NCI-H1930 (cell line): ENCODE measurements at places on chromosomes 13 and 19.

DNA sequence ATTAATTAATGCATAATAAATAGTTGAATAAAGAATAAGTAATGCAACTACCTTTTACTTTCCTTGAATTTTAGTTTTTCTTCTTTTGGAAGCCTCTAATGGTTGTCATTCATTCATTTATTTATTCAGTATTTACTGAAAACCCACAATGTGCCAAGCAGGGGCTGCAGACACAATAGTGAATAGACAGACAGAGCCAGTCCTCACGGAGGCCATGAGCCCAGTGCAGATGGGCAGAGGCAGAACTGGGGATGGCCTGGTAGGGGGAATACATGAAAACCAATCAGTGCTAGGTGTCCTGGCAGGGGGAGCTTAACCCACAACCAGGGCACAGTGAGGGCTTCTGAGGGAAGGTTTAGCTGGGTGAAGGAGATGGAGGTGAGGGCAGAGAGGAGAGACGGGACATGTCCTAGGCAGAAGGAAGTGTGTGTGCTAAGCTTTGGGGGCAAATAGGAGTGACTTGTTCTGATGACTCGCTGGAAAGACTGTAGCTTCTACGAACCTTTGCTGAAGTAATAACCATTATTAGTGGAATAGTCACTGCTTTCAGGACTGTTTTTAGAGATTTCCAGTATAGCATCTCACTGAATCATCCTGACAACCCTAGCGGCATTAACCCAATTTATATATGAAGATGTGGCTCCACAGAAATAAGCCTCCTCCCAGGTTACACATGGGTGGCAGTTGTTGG lies 55.9 kb downstream of the ERCC5 start:
- DNase-seq, result no peak

DNA sequence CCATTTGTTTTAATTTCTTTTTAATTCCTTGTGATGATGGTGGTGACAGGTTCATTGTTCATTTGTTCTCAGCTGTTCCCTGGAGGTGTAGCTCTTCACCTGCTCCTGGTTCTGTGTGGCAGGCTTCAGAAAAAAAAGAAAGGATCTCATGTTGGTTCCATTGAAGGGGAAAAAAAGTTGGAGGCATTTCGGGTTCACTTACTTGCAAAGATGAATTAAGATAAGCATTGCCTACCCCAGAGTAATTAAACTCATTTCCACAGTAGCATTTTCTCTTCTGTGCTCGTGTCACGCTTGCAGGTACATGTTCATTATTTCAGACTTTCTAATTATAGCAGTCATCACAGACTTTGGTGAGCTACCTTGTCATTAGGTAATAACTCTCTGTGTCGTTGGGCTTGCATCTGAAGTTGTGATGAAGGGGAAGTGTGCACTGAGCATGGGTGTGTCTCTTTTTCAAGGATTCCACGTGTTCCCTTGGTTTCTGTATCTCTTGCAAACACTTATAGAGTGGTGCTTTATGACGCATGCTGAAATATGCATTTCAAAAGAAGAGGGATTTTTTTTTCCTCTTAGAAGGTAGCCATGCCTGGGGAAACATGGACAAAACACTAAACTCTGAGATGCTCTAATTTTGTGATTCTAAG lies 69.1 kb downstream of the MTUS2 start:
- no peak for DNase-seq

DNA sequence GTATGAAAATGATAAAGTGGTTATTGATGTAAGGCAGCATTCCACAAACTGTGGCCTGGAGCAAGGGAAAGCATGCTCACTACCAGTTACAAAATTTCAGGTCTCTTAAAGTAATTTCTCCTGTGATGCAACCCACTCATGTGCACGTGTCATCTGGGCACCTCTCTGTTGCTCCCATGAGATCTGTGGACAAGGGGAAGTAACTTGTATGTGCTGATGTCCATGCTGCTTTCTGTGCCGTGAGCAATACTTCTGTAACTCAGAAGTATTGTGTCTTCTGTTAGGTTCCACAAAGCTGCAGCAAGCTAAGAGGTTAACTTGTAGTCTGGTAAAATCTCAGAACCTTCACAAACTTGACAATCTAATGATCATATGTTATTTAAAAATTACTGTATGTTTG lies 930.0 kb upstream of the SLITRK6 start:
- DNase-seq, result no peak

DNA sequence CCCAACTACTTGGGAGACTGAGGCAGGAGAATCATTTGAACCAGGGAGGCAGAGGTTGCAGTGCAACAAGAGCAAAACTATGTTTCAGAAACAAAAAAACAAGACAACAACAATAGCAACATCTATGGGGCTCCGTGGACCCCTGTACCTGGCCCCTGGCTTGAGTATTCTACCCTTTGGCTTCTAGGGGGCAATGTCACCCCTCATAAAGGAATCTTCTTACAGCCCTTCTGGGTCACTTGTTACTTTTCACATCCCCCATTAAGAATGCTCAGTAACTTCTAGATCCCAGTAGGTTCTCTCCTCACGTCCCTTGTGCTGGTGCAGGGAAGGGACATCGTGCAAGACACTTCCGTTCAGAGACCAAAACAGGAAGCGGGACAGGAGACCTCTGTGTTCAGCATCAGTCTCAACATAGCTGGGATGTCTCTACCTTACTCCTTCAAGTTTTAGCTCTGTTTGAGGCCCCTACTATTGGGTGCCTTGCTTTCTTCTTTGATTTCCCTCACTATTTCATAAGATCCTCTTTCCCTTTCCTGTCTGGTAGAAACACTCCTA lies 218.1 kb upstream of the ARGLU1 start:
- DNase-seq, result no peak

DNA sequence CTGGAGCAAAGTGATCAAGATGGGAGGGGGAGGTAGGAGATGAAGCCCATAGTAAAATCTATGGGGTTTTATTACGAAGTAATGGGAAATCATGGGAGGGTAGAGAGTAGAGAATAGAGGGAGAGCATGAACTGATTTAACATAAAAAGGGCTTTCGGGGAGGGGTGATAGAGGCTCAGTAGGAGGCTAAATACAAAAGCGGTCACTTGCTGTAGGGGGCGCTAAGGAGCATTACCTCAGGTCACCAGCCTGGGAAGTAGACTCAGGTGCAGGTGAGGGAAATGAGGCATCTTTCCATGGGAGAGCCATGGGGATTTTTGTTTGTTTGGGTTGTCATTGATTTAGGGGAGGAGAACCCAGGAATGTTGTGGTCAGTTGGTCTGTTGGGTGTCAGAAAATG lies 14.1 kb downstream of the KRTDAP start:
- DNase-seq, result no peak

DNA sequence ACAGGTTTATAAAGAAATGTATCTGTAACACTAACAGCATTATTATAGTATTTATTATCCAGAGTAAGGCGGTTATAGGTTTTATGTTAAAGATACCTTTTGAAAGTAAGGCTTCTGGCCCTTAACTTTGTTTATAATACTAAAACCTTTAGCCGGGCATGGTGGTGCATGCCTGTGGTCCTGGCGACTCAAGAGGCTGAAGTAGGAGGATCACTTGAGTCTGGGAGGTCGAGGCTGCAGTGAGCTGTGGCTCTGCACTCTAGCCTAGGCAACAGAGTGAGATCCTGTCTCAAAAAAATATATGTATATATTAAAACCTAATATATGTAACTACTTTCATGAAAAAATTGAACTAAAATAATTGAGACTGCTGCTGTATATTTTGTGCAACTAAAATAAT lies 98.7 kb upstream of the KLF5 start:
- DNase-seq, result no peak

- no peak for DNase-seq
These were observed 72.2 kb downstream of the UFM1 start for GRCh38 chr13:38421590-38422560.

DNA sequence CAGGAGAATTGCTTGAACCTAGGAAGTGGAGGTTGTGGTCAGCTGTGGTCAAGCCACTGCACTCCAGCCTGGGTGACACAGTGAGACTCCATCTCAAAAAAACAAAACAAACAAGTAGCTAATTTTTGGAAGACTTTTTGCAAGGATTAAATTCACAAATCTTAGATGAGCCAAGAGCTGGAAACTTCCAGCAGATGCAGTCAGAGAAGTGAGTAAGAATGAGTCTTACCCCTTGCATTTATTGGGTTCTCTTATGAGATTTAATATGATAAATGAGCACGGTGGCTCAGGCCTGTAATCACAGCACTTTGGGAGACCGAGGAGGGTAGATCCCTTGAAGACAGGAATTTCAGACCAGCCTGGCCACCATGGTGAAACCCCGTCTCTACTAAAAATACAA lies 44.9 kb upstream of the NBEA start:
- DNase-seq, result no peak

- no peak for DNase-seq
These were observed 244.2 kb upstream of the ZNF507 start for GRCh38 chr19:32101206-32101605.

- no peak for DNase-seq
These were observed 52.3 kb downstream of the LRCH1 start for GRCh38 chr13:46605076-46605824.

GRCh38 chr13:43309311-43309710 lies 285.9 kb downstream of the DNAJC15 start:
- no peak for DNase-seq
